ENCODE measurements at places on chromosomes 3 and 15.

DNA sequence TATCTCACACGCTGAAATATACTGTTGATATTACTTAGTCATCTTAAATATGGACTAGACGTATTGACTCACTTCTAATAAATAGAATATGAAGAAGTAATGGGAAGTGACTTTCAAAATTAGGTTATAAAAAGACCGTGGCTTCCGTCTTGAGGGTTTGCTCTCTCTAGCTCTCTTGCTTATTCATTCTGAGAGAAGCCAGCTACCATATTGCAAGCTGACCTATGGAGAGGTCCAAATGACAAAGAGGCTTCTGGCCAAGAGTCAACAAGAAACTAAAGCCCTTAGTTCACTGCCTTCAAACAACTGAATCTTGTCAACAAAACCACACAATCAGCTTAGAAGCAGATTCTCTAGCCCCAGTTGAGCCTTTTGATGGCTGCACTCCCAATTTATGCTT, 46.1 kb downstream of the SLC9C1 start:
- DNase-seq: no peak

DNA sequence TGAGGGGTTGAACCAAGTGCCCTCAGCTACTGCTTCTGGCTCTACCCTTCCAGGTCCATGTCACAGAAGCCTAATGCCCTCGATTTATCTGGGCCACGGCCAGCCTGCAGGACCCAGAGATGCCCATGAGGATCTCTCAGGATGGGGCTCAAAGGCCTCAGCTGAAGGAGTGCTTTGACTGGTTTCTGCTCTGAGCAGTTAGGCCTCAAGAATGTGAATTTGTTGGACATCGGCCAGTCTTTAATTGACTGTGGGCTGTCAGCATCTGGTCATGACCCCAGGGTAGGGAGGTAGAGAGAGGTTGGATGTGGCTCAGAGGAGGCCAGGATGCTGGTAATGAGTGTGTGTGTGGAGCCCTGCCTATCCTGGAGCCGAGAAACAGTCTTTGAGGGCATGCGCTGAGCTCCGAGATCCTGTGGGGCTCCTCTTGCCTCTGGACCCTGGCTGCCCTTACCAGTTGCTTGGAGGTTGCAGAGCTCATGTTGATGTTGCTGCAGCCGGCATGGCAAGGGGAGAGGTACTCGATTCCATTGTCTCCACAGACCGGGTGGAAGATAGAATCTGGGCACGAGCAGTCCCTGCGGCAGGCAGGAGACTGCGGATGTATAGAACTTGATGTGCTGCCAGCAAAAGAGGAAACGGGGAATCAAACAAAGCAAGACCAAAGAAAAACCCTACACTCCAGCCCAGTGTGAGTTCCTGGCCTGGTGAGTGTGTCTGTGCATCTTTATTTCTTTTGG, 49.1 kb upstream of the RAB6B start:
- DNase-seq: no peak

DNA sequence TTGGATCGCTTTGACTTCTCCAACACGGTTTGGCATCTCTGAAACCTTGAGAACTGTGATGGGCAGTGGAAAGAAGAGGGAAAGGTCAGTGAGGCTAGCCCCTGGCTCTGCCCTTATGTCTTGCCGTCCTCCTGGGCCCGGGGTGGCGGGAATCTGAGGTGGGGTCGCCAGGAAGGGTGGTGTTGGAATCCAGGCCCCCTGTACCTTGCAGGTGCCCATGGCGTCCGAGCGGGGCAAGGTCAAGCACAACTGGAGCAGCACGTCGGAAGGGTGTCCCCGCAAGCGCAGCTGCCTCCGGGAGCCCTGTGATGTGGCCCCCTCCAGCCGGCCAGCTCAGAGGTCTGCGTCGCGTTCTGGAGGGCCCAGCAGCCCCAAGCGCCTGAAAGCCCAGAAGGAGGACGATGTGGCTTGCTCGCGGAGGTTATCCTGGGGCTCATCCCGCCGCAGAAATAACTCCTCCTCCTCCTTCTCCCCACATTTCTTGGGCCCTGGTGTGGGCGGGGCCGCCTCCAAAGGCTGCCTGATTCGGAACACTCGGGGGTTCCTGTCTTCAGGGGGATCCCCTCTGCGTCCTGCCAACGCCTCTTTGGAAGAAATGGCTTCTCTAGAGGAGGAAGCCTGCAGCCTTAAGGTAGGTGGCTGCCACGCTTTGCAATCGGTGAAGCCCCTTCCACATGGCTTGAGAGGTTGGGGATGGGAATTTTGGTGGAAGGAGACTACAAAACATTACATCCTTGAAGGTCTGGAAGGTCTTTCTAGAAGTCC, 907 bp downstream of the TATDN2 start:
- peak; percentile 63 for DNase-seq

- no peak for DNase-seq
Observed at GRCh38 chr3:148797795-148798194, 29.8 kb upstream of the CPB1 start.

DNA sequence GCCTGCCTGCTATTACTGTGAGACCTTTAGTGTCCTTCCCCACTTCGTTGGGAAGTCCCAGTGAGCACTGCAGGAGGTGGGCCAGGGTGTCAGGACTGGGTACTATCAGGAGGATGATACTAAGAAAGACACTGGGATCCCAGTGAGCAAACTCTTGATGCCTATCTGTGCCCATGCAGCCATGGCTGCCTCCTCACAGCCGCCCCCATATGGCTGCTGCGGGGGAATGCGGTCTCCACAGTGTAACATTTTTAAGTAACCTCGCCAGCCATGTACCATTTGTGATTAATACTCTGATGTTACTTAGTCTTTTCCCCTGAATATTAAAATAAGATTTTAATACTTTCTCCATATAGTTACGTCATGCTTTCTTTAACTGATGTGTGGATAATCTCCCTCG, 312.2 kb downstream of the RYR3 start:
- no peak for DNase-seq

- no peak for DNase-seq
Observed at GRCh38 chr15:64739156-64739555, 36.2 kb downstream of the RBPMS2 start.

DNA sequence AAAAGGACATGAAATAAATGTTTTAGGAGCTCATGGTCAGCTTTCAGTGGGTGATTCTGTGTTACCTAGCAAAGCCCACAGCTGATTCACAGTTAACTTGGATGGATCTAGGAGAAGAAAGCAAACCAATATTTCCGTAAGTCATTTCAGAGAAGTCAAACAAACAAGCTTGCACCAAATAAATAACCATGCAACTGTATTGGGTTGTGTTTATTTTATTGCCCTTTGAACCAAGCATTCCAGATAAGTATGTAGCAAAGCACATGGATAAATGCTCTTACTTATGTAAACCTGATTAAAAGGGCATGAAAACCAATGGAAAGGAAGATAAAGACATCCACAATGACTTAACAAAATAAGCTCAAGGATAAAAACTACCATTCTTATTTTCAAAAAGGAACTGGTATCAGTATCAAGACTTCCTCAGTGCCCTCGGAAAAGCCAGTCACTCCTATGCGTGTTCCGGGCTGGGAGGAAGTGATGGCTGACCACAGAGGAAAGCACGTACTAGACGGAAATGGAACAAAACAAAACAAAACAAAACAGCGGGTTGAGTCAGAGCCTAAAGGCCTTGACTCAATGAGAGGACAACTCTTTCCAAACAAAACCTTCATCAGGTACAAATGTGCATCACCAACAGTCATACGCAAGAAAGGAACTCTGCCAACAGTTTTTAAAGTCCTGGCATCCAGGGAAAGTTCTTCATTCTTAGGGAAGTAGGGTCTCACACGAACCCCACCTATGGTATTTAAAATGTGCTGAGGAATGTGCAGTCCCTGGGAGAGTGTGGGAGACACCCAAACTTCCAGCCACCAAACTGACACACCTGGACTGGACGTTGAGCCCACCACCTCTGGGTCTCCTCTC, 103.3 kb downstream of the SNRK start:
- DNase-seq: peak; percentile 72

DNA sequence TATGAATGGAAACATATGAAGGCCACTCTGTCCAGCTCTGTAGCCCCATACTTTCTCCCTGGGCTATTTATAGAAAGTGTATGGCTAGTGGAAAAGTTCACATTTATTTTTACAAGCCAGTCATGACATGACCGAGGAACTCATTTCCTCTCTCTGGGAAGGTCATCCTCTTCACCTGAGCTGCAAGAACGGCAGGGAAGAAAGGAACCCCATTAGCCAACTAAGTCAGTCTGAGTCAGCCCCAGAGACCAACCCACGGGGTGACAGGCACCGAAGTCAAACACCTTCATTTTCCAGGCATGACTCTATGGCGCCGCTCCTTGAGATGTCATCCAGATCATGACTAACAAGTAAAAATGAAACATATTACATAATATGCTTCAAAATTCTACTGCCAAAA, 4.8 kb downstream of the PAQR9 start:
- DNase-seq: peak; percentile 56

GRCh38 chr3:15409239-15409638, 18.1 kb downstream of the METTL6 start:
- DNase-seq: no peak

DNA sequence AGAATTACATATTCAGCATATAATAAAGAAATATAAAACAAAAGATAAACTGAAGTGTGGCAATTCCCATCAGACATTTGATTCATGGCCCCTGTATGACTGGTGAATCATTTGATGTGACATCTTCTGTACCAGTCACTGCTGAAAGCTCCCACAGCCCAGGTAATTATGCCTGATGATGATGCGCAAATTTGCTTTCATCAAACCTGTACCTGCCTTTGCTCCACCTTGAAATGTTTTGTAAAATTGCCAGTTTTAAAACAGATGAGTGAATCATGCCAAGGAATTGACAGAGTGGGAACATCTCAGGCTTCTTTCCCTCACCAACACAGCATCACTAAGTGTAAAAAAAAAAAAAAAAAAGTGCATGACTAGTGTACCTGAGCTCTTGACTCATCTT, 66.5 kb upstream of the EIF1B start:
- DNase-seq: no peak

GRCh38 chr3:98777286-98777685, 14.1 kb downstream of the ST3GAL6 start:
- no peak for DNase-seq

GRCh38 chr3:14225421-14225820, 46.8 kb downstream of the LSM3 start:
- DNase-seq: no peak

DNA sequence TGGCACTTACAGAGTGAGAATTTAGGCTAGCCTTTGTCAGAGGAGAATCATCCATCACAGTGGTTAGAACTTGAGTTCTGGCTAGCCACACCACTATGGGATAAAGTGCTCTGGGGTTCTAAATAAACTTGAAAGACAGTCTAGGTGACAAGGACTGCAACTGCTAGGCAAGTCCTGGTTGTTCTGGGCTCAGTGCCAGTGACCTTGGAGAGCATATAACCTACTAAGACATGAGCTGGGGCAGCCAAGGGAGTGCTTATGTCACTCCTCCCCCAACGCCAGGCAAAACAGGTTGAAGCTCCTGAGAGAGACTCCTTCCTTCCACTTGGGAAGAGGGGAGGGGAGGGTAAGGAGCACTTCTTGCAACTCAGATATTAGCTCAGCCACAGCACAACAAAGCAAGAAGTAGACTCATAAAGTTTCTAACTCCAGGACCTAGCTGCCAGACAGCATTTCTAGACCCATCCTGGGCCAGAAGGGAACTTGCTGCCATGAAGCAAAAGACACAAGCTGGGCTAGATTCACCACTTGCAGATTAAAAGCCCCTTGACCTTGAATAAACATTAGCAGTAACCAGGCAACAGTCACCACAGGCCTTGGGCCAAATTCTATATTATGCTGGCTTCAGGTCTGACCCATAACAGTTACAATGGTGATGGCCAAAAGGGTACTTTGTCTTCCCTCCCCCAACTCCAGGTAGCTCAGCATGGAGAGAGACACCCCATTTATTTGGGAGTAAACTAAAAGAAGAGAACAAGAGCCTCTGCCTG, 963.7 kb downstream of the PLOD2 start:
- no peak for DNase-seq

DNA sequence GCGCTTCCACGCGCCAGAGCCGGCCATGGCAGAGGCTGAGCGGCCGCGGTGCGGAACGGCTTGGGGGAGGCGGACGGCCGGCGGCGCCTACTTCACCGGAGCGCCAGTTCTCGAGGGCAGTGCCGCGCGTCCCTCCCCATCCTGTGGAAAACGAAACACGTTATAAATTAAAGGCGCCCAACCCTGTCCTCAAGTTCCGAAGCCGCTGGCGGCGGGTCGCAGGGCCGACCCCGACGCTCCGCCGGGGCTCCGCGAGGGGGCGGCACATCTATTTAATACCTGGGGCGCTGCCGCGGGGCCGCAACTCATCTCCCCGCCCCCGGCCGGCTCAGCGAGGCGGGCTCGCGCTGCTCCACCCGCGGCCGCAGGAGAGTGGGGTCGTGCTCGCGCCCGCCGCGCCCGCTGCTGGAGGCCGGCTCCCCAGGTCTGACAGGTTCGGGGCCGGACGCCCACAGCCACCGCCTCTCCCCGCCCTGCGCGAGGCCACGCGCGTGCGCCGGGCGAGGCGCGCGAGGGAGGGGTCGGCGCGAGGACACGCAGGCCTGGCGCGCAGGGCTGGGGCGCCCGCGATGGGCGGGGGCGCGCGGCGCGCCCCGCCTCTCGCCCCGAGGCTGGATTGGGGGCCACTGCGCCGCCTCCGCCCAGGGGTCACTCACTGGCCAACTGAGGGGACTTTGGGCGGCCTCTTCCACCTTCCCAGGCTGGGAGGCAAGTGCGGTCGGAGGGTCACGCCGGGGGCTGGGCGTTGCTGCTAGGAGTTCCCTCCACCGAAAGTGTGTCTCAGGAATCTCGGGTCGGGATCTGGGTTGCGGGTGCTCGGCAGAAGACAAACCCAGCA, at the start of gene SLC30A4:
Gene SLC30A4, minus strand, starts transcription at position 428 of the 838 bp plus-strand sequence. Its CDS starts 401 bp downstream, at position 27.
- peak; percentile 71 for DNase-seq

DNA sequence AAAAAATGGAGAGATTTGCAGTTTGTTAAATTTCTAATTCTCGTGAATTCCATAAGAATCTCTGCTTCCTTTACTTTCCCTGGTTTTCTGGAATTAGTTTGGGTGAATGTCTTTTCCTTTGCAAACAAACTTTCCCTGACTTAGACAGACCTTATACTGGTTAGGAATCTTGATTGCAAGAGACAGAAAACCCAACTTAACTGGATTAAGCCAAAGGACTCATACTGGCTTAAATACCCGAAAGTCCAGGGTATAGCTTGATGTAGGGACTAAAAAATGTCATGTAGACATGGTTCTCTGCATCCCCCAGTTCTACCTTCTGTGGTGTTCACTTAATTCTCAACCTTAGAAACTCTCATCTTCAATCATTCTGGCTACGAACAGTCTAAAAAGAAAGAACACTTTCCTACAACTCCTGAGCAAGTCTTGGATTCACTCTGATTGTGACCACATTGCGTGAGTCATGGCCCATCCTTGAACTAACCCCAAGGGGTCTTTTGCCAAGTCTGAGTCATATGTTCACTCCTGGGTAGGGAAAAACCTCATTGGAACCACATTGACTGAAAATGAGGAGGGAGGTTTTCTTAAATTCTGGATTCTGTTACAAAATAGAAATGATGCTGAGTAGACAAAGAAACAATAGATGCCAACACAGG, 136.0 kb upstream of the DAZL start:
- peak; percentile 21 for DNase-seq

DNA sequence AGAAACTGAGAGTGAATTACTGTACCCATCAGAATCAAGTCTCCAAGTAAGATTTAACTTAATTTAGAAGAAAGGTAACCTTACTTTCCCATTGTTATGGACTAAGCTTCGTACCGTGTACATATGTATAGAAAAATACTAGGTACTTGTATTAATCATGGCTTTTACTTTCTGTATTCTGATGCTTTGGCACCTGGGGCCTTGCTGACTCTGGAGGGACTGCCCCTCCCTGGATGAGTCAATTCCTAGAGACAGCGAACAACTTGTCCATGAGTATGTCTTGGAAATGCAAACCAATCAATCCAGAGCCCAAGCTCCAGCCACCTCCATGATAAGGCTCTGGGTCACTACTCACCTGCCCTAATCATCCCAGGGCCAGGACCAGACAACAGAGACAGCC, 50.0 kb upstream of the DGKG start:
- DNase-seq: peak; percentile 13

GRCh38 chr3:194985031-194985578, 285.9 kb downstream of the XXYLT1 start:
- no peak for DNase-seq

Data from activated naive CD4-positive, alpha-beta T cell treated with Interleukin-2 at 50 U/mL for 16 hours (primary cell).